HT-29 (cell line): ENCODE measurements at places on chromosomes 11 and 22.

GRCh38 chr11:34416766-34417165 is 22.0 kb upstream of the CAT start:
- DNase-seq: no peak

DNA sequence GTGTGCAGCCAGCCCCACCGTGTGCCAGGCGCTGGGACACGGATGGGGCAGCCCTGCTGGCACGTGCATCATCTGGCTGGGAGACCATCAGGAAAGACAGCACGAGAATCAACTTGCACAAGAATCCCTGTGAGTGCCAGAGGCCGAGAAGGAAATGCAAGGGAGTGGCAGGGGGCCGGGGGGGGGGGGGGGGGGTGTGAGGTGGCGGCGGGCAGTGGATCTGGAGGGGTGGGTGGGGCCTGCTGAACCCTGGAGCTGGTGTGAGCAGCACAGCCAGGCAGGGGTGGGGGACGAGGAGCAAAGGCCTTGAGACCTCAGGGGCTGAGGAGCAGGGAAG is 14.0 kb upstream of the FLRT1 start:
- no peak for DNase-seq

DNA sequence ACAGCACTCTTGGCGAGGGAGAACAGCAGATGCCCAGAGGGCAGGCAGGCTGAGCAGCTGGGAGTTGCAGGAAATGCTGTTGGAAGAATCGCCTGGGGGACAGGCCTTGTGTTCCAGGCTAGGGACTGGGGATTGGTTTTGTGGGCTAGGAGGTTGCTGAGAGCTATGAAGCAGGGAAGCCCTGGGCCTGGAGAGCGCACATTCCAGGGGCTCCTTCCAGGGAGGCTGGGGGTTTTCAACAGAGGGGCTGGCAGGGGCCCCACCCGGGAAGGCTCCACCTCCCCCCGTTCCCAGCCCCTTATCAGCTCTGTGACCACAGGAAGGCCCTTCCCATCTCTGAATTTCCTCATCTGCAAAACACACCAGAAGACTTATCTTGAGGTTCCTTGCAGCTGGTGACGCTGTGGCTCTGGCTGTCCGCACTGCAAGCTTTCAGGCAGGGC is 21.7 kb downstream of the WNT11 start:
- no peak for DNase-seq

DNA sequence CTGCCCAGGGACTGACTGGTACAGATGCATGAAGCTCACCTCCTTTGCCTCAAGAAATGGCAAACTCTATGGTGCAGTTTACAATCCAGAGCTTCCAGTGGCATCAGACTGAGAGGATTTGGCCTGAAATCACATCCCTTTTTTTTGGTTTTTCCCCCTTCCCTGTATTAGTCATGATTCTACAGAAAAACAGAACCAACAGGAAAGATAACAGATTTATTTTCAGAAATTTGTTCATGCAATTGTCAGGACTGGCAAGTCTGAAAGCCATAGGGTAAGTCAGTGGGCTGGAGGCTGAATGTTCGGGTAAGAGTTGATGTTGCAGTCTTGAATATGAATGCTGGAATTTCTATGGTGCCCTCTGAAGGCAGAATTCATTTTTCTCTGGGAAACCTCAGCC is 12.0 kb upstream of the ZDHHC13 start:
- no peak for DNase-seq

DNA sequence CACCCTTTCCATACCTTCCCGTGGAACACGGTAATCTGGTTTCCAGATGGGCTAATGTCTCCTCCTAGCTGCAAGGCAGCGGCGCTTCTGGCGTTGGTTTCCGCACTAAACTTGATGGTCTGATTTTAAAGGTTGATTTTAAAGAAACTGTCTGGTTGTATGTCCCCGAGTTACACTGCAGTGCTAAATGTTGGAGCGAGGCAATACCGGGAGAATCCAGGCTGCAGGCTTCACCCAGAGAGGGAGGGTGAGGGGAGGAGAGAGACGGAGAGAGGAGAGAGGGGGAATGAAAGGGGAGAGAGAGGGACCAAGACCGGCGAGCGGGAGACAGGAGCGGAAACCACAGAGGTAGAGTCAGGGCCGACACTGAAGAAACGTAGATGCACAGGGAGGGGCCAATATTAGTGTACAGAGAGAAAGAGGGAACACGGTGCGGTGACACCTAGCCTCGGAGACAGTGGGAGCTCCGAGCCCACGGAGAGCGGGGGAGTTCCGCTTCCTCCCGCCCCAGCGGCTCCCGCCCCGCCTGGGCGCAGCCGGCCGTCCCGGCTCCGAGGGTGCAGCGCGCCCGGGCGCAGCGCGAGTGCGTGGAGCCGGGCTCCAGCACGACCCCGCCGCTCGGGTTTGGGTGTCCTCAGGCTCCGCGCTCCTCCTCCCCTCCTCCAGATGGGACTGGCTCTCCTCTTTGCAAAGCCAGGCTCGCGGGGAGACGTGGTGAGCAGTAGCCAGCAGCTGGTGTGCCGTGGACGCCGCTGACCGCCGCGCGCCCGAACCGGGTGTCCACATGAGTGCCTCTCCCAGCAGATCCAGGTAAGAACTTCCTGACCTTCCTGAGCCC is 71.9 kb upstream of the GRAMD1B start:
- no peak for DNase-seq
